Neural progenitor cell (in vitro differentiated cells): ENCODE measurements at places on chromosomes 11 and 22. TPM values are rescaled to one million over a fixed set of nuclear protein-coding genes. Genes with fewer than 3 reads are reported as not detected.

ZBED5 gene
- total RNA-seq: 70.9 and 87.9 TPM in 2 replicates

SLC25A18 gene
- total RNA-seq: 0.37 and 0.88 TPM in 2 replicates

CDHR5 gene
- not detected in 2 replicates for total RNA-seq

FZD4 gene
- 5.8 TPM in 2 replicates for total RNA-seq

DNA sequence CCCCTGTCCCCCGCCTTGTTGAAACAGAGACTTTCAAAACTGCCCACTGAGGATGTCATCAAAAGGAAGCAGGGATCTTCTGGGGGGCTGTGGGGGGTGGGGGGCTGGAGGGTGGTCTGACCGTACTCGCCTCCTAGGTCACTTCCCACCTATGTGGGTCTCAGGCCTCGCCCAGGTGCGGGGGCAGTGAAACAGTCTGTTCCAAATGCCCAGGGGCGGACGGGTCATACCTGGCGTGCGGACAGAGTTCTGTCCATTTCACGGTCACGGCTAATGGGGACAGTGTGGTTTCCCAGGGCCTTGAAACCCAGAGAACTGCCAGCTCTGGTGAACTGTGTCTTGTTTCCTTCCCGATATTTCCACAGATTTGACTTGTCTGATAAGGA is 27.2 kb downstream of the ANO1 start:
- no peak for DNase-seq

GRCh38 chr11:84719935-84720577 is 907.1 kb downstream of the DLG2 start:
- DNase-seq: peak; percentile 70

- DNase-seq: peak; percentile 33
Measured at GRCh38 chr11:19658344-19658743, 54.3 kb upstream of the NAV2 start.

DNA sequence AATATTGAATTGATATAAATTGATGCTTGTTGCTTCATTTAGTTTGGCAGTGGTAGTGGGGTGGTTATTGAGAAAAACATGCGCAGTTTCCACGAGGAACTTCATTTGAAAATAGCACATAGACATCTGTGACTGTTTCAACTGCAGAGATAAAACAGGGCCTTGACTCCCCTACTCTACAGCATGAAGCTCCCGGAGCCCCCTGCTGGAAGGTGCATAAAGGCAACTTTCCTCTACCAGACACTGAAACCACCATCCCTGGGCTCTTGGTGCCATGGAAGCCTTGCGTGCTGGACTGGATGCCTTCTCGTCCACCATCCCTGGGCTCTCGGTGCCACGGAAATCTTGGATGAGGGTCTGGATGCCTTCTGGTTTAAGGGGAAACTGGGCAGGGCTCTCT is 195.9 kb downstream of the CSNK2A3 start:
- DNase-seq: peak; percentile 73

DNA sequence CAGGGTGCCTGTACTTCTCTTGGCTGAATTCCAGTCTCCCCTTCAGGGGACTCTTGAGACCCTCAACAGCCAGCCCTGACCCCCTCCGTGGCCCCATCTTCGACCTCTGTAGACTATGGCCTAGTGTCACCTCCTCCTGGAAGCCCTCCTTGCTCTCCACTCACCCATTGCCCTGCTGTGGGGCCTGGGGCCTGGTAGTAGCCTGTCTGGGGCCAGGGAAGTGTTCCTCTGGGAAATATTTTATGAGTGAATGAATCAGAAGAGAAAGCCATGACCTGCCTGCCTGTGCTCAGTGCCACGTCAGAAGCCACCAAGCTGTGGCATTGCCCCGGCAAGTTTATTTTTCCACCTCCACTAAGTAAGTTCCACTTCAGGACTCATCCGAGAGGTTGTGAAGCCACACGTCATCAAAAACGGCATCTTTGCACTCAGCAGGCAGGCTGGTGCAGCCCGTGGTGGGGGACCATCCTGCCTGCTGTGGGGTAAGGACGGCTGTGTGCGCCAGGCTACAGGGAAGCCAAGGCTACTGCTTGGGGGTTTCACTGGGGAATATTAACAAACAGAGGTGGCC is 59.6 kb upstream of the PPARA start:
- DNase-seq: no peak

DNA sequence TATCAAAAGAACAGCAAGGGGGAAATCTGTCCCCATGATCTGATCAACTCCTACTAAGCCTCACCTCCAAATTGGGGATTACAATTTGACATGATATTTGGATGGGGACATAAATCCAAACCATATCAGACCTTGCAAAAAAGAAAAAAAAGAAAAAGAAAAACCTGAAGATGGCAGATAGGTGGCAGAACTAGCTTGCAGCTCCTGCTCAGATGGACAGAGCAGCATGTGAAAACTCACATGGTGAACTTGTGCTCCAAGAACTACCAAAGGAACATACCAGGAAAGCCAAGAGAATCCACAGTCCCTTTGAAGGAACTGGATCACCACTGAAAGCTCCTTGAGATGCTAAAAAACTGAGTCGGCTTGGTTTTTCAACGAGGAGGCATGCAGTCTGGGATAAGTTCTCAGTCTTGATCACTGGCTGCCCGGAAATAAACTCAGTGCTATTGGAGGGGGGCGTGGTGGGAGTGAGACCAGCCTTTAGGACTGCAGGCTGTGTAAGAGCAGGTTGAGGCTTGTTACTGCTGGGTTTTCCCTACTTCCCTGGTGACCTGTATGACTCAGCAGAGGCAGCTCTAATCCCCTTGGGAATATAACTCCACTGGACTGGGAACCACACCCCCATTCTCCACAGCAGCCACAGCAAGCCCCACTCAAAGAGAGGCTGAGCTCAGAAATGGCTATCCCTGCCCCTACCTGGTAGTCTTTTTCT is 358.3 kb upstream of the ARHGAP42 start:
- DNase-seq: peak; percentile 11

- no peak for DNase-seq
Measured at GRCh38 chr11:75565221-75565814, 3.3 kb downstream of the SERPINH1 start.

DNA sequence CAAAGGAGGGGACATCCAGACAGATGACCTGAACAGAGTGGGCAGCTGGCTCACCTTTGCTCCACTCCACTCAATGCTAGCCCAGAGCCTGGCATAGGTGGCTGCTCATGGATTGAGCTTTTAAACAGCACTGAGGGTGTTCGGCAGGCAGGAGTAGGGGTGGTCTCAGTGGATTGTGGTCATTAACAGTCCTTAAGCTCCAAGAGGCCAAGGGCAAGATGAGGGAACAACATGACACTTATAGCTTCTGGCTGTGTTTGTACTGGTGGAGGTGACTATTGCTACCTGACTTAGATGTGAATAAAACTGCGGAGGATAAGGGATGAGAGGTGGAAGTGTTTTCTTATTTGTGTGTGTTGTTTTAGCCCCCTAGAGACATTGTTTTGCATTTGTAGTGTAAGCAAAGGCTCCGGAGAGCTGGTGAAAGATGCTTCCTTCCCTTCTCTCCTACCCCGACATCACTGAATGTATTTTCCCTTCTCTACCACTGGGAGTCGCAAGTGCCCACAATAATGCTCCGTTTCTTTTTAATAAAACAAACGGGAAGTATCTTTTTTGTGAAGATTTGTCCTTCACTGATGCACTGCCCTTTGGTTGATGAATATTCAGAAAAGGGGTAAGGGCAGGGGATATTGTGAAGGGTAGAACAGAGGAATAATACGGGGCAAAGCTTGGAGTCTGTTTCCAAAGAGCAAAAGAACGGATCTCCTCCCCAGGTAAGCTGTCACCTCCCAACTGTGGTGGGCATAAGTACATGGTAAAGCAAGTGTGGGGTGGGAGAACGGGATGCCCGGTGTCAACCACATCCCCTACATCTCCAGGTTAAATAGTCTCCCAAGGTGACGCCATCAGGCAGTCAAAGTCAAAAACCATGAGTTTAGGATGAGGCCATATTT is 27.5 kb upstream of the MTNR1B start:
- peak; percentile 33 for DNase-seq

DNA sequence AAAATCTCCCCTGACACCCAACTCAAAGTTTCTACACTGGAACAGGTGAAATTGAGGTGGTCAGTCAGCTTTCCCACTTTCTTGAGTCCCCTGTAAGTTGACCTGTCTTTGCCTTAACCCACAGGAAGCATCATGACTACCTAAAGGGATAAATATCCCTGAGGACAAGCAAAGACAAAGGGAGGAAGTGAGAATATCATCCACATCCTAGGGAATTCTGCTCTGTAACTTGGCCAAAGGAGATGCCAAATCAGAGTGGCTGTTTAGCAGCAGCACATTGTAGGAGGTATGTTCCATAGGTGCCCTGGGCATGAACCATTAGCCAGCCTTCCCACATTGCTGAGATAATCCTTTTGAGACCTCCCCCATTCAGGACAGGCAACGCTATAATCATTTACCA is 40.9 kb upstream of the MRPL17 start:
- no peak for DNase-seq
